Bronchus fibroblast of lung (primary cell): ENCODE measurements at places on chromosomes 2 and 18. TPM values are rescaled to one million over a fixed set of nuclear protein-coding genes. Genes with fewer than 3 reads are reported as not detected.

Gene PKDCC
- total RNA-seq: 52.9 and 72.8 TPM in 2 replicates

Gene DRC1
- total RNA-seq: not detected in 2 replicates

Gene DLGAP1
- total RNA-seq: 0.34 and 0.45 TPM in 2 replicates

Gene KLHL41
- 0.30 and 0.34 TPM in 2 replicates for total RNA-seq

Gene FBXO36
- total RNA-seq: 3.7 and 4.2 TPM in 2 replicates

Gene SLC23A3
- 0.45 and 0.50 TPM in 2 replicates for total RNA-seq

Gene ZNF521
- total RNA-seq: 18.4 and 55.1 TPM in 2 replicates

Gene VIL1
- not detected in 2 replicates for total RNA-seq

Gene ZBTB7C
- not detected in 2 replicates for total RNA-seq

Gene LIMS3
- total RNA-seq: 1.0 and 1.2 TPM in 2 replicates

Gene TXNDC2
- not detected in 2 replicates for total RNA-seq

Gene NEURL3
- total RNA-seq: not detected in 2 replicates

Gene CDCA7
- 29.3 and 33.8 TPM in 2 replicates for total RNA-seq

Gene RUFY4
- total RNA-seq: not detected in 2 replicates

Gene TMEFF2
- 17.0 and 19.3 TPM in 2 replicates for total RNA-seq

Gene GPR35
- total RNA-seq: under 0.01 and 0.15 TPM in 2 replicates

Gene ASTL
- not detected in 2 replicates for total RNA-seq

Gene SLC39A6
- total RNA-seq: 29.6 and 34.8 TPM in 2 replicates

Gene ITPRIPL1
- 3.7 and 4.2 TPM in 2 replicates for total RNA-seq

Gene FHOD3
- 1.9 and 2.9 TPM in 2 replicates for total RNA-seq

Gene SIX3
- total RNA-seq: not detected in 2 replicates
